ENCODE measurements at places on chromosomes 5 and 9.

GRCh38 chr5:119353213-119353612 is 2.6 kb upstream of the TNFAIP8 start:
- DNase-seq = no peak

- DNase-seq = no peak
Measured at GRCh38 chr9:88303721-88304451, 84.4 kb upstream of the SPIN1 start.

- DNase-seq = peak; percentile 16
Measured at GRCh38 chr5:25119650-25120049, 474.9 kb upstream of the CDH10 start.

- no peak for DNase-seq
Measured at GRCh38 chr9:1443450-1443849, 393.3 kb downstream of the DMRT2 start.

DNA sequence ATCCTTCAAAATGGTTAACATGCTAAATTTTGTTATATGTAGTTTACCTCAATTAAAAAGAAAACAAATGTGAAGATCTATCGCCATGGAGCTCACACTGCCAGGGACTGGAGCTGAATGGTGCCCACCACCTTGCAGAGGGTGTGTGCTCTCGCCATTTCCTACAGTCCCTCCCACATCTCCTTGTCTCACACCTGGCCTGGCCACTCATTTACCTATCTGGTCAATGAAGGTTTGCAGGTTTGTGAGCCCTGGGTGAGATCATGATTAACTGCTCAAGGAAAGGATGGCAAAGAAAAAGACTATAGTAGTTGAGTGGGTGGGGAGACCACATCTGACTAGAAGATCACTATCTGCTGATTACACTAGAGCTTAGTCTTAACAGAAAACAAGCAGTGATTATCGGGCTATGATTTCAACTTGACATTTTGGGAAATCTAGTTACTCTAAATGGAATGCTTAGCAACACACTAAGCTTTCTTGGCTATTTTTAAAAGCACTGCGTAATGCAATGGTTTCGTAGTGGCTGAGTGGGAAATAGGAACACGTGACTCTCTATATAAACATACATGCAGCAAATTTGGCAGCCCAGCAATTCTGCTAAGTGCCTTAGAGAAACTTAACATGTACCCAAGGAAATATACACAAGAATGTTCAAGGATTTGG is 27.3 kb downstream of the PUM3 start:
- DNase-seq = no peak

DNA sequence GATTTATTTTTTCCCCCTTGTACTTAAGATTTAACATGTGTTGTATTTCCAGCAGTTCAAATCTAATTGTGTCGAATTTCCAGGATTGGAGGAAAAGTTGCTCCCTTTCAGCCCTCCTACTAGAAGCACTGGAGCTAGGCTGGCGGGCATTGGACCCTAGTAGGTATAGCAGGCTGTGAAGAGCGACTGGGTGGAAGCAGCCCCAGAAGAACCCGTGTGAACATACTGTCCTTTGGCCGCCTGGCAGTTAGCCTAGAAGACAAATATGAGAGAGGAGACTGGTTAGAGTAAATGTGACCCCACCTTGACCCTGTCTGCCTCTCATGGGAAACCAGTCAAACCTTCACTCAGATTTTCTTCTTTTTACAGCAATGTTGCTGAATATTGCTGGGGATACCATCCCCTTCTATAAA is 13.9 kb downstream of the ALDOB start:
- DNase-seq = no peak

DNA sequence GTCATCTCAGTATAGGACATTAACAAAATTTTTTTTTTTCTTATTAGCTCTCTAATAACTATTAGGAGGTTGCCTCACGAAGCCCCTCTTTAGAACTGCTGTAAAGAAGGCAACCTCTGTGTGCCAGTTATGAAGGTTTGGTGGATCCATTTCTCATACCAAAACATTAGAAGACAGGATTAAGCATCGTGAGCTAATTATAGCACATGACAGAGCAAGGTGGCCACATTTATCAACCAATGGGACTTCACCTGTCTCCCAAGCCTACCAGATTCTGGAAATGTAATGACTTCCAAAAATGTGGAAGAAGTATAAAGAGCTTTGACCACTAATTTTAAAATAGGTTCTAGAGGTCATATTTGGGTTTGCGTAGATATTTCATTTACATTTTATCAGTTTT is 107.2 kb downstream of the SMARCA2 start:
- no peak for DNase-seq

- no peak for DNase-seq
Measured at GRCh38 chr5:143952809-143953208, 140.8 kb downstream of the HMHB1 start.

GRCh38 chr5:167029488-167029887 is 1262.0 kb upstream of the WWC1 start:
- no peak for DNase-seq

DNA sequence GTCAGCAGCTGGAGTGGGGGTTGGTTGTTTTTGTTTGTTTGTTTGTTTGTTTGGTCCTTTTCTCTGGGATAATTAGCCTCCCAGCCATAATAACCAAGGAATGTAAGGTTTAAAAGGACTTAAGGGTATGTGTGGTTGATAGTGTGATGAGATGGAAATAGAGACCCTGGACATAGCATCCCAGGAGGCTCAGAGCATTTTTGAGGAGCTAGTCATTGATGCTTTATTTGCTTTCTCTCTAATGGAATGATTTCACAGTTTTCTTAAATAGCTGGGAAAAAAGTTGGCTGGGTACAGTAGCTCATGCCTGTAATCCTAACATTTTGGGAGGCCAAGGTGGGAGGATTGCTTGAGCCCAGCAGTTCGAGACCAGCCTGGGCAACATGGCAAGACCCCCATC is 45.1 kb downstream of the TTC1 start:
- DNase-seq = no peak

- DNase-seq = peak; percentile 5
Measured at GRCh38 chr5:23257656-23258055, 249.8 kb upstream of the PRDM9 start.

DNA sequence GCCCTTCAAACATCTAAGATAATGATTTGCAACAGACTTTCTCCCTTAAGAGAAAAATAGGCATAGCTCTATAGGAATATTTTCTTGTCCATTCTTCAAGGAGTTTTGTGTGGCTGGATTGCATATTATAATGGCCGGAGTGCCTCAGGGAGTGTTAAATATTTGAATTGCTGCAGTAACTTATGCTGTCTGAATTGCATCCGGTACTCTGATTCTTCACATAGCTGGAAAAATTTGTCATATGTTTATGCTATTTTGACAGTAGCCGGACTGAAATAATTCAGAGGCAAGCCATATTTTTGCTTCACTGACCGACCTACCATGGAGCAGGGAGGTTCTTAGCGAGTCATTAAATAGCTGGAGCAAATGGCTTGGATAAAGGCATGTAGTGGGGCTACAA is 621.0 kb downstream of the ACTL7B start:
- no peak for DNase-seq
